Epithelial cell of prostate (primary cell): ENCODE measurements at places on chromosomes 6 and 20.

DNA sequence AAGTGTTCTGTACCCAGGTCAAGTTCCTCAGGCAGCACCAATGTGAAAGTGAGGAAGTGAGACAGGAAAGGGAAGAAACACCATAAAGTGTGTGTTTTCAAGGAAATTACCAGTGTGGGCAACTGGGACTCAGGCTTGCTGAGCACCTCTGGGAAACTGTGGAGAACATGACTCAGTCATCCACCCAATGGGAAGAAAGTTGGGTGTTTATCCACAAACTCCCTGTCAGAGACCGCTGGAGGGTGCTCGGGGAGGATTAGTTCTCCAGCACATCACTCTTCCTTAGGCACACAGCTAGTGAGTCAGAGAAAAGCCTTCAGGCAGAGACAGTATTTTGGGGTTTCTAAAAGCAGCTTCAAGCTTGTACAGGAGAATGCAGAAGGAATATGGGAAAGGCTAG lies 93.6 kb downstream of the PCSK2 start:
- no peak for DNase-seq

DNA sequence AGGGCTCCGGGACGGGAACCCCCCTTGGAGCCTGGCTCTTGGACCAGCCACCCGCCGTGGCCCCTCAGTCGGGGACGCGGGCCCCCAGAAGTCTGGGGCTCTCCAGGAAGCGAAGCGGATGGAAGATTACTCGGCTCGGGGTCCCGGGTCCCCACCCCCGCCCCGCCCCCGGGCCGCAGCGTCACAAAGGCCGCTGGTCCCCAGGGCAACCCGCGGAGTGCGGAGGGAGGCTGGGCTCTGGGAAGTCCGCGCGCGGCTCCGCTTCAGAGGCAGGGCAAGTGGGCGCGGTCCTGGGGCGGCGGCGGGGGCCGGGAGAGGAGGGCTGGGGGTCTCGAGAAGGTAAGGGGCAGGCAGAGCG lies at the start of gene FNDC11:
Gene FNDC11, plus strand, starts transcription at position 227 of the 358 bp plus-strand sequence. CDS start 1,505 bp downstream, outside the sequence.
- DNase-seq: no peak

DNA sequence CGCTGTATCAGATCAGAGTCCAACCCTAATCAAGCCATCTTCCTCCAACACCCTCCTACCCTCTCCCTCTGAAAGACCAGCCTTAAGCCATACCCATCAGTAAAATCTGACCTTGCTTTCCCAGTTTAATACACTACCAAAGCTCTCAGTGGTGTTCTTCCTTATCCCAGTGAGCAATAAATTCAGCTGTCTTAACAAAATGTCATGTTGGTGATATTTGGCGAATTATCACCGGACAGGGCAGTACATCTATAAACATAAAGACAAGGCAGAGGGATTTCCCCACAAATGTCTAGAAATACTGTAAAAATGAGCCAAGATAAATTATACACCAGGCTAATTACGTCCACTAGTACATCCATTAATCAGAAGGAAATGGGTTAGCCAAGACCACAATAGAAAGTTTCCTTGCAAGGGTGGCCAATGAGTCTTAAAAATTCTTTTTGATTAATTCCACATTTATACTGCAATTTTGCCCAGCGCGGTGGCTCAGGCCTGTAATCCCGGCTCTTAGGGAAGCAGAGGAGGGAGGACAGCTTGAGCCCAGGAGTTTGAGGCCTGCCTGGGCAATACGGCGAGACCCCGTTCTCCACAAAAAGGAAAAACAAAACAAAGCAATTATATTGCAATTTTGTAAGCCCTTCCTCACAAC lies 905 bp downstream of the RARS2 start:
- DNase-seq: no peak

GRCh38 chr20:41048461-41049301 lies 20.1 kb downstream of the TOP1 start:
- DNase-seq: no peak

- no peak for DNase-seq
These were observed 57.1 kb downstream of the OGFRL1 start for GRCh38 chr6:71345476-71346333.

GRCh38 chr20:667351-668034 lies 8.1 kb downstream of the SCRT2 start:
- no peak for DNase-seq

- no peak for DNase-seq
These were observed 4.8 kb upstream of the PMEPA1 start for GRCh38 chr20:57714409-57715267.

DNA sequence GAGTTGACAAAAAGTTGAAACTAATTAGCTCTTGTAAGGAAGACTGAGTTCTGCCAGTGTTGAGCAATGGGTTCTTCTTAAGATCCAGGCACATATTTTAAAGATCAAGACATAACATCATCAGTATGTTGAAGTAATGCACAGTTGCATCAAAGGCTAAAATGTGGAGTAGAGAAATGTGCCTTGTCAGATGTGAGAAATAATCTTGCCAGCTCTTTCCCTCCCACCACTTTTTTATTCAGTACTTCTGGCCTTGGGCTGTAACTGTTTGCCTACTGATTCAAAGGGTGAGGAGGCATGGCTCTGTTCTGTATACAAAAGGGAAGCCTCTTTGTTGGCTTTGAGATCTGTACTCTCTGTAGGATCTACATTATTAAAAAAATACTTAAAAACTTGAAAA lies 13.1 kb downstream of the PKIB start:
- no peak for DNase-seq

GRCh38 chr6:4010689-4011090 lies 68.2 kb downstream of the FAM217A start:
- no peak for DNase-seq

- no peak for DNase-seq
These were observed 78.4 kb upstream of the PMEPA1 start for GRCh38 chr20:57787990-57788781.

DNA sequence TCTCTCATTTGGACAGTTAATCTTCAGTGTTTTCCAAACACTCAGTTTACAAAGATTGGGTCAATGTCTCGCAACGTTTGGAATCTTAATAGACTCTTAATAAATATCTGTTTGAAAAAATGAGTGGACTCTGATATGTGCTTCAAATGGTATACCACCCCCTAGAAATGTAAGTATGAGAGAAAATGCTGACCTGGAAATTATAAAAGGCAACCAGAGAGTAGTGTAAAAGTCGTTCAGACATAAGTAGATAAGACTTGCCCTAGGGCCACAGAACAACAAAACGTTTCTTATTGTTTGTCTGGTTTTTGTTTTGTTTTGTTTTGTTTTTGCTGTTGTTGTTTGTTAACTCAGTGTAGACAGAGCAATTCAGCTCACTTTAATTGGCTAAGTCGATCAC lies 97.4 kb upstream of the SPTLC3 start:
- no peak for DNase-seq
